ENCODE measurements at places on chromosomes 1 and 21.

DNA sequence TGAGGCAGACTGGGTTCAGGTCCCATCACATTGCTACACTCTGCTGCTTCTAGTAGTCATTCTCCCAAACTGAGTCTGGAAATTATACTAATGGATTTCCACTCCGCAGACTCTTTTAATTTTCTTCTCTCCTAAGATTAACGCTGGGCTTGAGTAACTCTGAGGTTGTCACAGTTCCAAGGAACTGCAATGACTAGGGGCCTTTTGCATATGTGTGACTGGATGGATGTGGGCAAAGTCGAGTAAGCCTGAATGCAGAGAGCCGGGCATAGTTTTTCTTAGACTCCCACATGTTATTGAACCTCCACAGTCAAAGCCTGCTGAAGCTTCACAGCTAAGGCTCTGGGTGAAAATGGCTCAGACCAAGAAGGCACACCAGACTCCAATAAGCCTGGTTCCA is 160.9 kb upstream of the PROX1 start:
- no peak for DNase-seq

DNA sequence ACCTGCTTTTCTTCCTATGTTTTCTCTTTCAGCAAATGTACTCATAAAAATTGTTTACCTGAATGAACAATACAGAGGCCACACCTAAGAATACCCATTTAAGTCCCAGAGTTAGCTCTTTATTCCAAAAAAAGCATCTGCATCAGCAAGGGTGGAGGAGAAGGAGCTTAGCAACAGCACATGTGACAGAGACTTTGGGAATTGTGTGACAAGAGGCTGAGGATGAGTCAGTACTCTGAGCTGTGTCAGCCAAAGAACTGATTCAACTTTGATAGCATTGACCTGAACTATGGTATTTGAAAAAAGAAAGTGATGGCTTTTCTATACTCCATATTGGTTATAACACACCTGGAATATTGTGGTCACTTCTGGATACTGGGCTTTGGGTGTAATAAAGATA is 162.7 kb downstream of the ZNF648 start:
- DNase-seq, result no peak

DNA sequence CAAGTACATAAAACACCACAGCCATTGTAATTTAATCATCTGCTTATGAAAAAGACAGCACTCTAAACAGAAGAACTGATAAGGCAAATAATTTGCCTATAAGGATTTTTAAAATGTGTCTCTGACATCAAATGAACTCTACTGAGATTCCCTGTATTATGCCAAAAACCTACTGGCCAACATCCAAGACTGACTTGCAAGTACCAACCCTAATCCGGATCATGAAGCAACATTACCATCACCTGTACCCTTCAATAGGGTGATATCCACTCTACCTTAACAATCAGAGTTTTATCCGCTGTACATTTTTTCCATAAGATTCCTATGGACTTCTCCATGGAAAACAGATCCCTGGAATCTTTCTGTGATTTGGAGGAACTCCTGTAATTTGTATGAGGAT is 4.6 kb downstream of the RGS7 start:
- no peak for DNase-seq

- DNase-seq, result no peak
Observed at GRCh38 chr1:248793592-248793991, 32.1 kb downstream of the SH3BP5L start.

DNA sequence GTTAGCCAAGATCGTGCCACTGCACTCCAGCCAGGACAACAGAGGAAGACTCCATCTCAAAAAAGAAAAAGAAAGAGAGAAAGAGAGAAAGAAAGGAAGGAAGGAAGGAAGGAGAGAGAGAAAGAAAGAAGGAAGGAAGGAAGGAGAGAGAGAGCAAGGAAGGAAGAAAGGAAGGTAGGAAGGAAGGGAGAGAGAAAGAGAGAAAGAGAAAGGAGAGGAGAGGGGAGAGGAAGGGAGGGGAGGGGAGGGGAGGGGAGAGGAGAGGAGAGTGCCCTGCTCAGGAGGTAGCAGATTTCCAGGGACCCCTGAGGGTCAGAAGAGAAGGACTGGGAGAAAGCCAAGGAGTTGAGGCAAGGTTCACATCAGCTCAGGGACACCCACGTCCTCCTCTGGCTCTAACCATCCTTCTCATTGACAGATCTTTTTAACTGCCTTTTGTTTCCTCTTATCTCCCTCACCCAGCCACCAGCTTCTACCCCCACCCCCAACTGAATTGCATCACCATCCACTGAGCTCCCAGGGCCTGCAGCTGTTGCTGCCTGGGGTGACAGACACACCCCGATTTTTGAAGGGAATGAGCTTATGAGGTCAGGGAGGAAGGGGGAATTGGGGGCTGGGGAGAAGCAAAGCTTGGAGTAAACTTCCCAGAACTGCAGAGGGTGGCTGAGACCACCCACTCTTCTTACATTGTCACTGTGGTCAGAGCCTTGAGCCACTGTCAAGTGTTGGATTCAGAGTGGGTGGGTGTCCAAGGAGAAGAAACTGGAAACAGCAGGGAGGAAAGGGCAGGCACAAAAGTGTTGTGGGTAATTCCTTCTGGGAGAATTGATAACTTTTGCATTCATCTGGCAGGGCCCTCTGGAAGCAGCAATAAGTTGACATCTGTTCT is 91.6 kb downstream of the GLUL start:
- peak; percentile 30 for DNase-seq

GRCh38 chr1:53328541-53329499 is 950 bp upstream of the LRP8 start:
- DNase-seq, result no peak

- DNase-seq, result no peak
Observed at GRCh38 chr1:99638853-99639252, 7.1 kb upstream of the PALMD start.
